ENCODE measurements at places on chromosomes 11 and 22.
A peak's percentile ranks its signal among the peaks of the same experiment; 100 is the strongest.

GRCh38 chr11:57434640-57435546, 8.0 kb upstream of the SLC43A3 start:
- no peak for DNase-seq

DNA sequence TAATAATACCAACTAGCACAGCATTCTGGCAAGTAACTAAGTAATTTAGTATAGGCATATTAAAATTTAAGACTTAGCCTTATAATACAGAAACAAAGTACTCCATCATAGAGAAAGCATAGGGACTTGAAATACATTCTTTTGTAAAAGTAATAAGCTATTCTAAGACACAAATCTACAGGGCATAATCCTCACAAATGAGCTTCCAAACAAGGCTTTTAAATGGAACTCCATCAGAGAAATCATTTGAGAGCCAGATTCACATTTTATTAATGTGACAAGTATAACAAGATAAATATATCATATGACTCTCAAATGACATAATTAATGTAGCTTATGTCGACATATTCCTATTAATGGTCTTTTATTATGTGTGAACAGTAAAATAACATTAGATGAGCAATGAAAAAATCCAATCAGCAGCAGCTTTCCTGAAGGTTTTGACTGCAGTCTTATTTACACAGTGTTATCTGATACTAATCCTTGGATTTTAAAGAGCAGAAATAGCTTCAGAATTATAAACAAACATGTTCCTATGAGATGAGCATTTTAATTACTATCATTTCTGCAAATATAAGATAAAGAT, 241.4 kb downstream of the TTC28 start:
- DNase-seq, result no peak

DNA sequence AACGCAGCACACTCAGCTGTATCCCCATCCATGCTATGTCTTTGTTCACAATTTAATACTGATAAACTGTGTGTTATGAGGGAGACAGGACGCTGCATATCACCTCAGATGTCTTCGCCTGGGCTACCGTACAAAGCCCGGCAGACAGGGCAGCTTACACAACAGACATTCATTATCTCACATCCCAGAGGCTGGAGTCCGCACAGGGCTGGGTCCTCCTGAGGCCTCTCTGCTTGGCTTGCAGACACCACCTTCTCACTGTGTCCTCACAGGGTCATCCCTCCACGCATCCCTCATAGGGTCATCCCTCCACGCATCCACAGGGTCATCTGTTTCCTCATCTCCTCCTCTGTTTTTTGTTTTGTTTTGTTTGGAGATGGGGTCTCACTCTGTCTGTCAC, 61.2 kb downstream of the SHANK2 start:
- no peak for DNase-seq

DNA sequence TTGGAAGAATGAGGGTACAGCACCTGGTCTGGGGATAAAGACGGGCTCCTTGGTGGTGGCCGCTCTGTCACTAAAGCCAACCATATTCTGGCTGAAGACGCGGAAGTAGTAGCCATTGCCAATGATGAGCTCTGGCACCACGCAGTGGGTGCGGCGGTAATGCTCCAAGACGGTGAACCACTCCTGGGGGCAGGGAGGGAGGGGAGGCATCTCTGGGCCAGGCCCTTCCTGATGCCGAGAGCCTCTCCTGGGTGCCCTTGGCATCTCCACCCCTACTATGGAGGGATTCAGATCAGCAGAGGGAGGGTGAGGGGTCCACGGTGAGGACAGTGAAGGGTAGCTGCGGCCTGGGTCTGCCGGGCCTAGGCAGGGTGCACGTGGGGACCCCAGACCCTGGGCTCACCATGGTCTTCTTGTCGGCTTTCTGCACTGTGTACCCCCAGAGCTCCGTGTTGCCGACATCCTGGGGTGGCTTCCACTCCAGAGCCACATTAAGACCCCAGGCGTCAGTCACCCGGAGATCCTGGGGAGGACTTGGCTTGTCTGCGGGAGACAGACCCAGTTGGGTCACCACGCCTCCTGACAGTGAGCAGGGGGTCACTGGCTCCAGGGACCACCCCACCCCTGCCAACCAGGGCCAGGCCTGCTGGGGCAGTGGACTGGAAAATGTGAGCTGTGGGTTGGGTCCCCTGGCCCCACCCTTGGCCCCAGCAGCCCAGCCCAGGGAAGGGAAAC, 19.5 kb downstream of the MYBPC3 start:
- DNase-seq, result no peak

- no peak for DNase-seq
Observed at GRCh38 chr11:8704136-8704535, 21.5 kb downstream of the RPL27A start.

GRCh38 chr22:46761539-46762237, 762 bp upstream of the TBC1D22A start:
- DNase-seq, result no peak

DNA sequence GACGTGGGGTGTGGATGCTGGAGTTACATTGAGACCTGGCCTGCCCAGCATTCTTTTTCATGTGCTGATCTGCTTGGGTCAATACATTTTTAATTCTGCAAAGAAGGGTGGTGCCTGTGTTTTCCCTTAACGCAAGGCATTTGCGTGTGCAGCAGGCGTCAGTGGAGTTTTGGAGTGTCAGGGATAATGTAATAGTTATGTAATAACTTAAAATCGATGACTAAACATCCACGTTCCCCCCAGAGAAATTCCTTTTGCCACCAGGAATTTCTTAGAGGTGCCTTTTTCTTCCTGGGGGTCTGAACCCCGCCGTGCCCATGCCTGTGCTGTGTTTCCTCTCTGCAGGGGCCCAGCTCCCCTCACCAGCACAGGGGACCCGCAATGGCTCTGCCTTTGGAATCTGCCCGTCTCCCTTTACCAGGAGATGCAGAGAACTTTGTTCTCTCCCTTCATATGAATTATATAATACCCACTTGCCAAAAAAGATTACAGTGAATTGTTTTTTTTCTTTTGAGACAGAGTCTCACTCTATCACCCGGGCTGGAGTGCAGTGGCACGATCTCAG, 62.6 kb downstream of the TBC1D22A start:
- DNase-seq, result no peak

DNA sequence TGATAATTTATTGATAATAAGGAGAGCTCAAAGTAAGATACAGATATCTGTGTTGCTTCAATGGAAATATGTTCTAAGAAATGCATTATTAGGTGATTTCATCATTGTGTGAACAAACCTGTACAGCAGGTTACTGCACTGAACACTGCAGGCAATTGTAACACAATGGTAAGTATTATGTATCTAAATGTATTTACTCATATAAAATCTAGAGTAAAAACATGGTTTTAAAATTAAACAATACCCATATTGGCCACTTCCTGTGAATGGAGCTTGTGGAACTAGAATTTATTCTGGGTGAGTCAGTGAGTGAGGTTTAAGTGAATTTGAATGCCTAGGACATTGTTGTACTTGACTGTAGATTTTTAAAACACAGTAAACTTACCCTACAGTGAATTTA, 722.9 kb upstream of the RAG2 start:
- DNase-seq, result no peak

DNA sequence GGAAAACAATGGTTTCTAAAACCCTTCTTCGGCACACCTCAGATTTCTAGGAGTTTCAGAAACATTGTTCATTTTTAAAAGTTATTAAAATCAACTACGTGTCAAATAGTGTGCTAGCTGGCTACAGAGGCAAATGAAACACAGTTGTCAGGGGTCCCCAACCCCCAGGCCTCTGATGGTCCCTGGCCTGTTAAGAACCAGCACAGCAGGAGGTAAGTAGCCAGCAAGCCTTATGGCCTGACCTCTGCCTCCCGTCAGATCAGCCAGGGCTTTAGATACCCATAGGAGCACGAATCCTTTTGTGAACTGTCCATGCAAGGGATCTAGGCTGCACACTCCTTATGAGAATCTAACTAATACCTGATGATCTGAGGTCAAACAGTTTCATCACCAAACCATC, 648.2 kb downstream of the FAM181B start:
- DNase-seq, result no peak

GRCh38 chr11:9790703-9791102, 126.8 kb downstream of the SWAP70 start:
- no peak for DNase-seq

- no peak for DNase-seq
Observed at GRCh38 chr22:44020981-44021380, 3.1 kb upstream of the PARVB start.

DNA sequence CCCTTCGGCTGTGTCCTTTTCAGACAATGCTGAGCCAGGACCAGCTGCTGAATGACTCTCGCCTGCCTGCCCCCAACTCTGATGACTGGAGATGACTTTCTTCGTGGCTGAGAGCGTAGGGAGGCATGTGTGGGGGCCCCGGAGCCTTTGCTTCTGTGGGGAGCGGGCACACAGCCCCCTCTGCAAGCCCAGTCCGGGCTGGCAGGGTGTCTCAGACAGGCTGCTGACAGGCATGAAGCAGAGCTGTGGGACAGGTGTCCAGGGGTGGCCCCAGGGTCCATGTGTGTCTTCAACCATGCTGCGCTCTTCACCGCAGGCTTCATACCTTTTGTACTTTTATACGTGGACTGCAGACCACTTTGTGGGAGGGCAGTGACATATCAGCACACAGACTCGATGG, 16.6 kb downstream of the CYB5R2 start:
- no peak for DNase-seq

DNA sequence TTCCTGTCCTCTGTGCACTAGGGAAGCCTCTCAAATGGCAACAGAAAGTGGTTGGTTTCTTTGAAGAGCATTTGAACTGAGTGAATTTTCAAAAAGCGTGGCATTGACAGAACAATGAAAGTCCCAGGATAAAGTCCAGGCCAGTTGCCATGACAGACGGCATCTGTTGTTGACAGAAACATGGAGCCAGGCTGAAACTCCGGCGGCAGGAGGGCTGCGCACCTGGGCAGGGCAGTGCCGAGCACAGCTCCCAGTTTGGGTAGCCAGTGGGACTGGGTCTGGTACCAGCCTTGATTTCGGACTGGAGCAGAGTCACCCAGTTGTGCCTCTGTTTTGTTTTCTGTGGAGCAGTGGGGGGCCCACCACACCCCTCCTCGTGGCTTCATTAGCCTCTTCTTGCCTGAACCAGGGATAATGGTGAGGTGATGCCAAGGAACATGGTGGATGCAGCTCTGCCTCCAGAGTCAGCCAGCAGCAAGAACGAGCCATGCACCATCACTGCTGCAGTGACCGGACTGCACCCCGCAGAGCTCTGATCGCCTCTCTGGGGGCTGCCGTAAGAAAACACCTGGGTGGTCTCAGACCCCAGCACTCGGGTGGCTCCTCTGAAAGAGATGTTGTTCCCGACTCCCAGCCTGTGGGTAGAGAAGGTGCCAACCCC, 9.8 kb upstream of the SEPTIN5 start:
- DNase-seq, result no peak

DNA sequence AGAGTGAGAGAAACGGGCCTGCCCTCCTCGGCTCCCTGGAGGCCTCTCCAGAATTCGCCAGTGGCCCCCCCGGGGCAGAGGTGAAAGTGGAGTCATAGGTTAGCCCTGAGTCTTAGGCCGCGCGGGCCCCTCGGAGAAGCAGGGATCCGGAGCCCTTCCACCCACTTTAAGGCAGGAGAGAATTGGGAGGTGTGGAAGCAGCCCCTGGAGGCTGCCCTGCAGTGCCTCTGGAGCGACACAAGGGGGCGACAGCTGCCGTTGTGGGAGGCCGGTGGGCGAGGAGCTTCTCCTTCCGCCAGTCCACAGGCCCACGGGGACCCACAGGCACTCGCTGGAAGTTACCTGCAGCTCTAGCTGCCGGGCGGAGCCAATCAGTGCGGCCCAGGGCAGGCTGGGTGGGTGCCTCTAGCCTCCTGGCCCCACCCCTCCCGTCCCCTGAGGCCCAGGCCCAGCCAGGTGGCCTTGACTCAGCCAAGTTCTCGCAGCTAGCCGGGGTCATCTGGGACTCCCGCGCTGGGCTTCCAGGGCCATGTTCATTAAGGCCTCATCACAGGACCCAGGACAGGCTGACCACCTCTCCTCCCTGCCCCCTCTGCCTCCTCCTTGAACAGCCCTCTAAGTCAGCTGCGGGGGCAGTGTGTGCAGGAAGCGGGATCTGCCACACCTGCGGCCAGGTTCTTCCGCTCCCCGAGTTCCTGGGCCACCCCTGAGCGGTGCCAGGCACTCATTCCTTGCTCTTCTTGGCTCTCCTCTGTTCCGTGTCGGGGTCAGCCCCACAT, 5.0 kb downstream of the DGKZ start:
- DNase-seq, result peak; percentile 68

GRCh38 chr11:123450623-123451022, 20.6 kb downstream of the GRAMD1B start:
- DNase-seq, result no peak

- DNase-seq, result peak; percentile 91
Observed at GRCh38 chr11:9017773-9018172, 14.0 kb upstream of the NRIP3 start.

GRCh38 chr22:44182588-44183286, 2.0 kb downstream of the PARVG start:
- DNase-seq, result no peak

DNA sequence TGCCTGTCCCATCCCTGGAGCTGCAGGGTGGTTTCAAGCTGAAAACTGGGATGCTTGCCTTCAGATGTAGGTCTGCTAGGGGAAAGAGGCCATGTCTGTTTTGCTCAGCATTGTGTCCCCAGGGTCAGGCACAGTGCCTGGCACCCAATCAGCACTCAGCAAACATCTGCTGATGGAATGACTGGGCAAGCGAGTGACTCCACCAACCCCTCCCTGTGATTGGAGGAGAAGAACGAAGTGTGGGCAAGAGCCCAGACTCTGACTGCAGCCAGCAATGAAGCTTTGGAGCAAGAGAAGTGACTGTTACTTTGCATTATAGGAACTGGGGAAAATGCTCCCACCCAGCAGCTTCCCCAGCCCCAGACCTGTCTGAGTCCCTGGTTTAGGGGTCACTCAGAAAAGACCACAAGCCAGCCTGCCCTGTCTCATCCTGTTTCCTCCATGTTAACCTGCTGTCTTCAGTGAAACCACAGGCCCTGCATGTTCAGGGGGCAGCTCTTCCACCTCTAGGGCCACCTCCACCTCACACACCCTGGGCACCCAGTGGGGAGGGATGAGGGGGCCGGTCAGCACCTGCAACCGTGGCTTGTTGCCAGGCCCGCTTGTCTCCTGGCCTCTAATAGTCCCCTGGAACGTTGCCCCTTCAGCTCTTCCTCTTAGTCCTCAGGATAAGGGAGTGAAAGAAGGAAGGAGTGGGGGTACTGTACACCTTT, 147.4 kb downstream of the TRIM29 start:
- DNase-seq, result peak; percentile 80

Measured in posterior cingulate gyrus (tissue), 11 donors.